ENCODE measurements at places on chromosomes 6 and 20. TPM values are rescaled to one million over a fixed set of nuclear protein-coding genes. Genes with fewer than 3 reads are reported as not detected.

Gene SCAF8
- 63.4 TPM for total RNA-seq

Gene PPP1R3G
- 1.7 TPM for total RNA-seq

Gene ASIP
- 3.0 TPM for total RNA-seq

Gene CD93
- total RNA-seq: 81.0 TPM

Gene KAT14
- total RNA-seq: 14.4 TPM

Gene ID1
- 373 TPM for total RNA-seq

Gene PRRT1
- 6.1 TPM for total RNA-seq

Gene IL22RA2
- not detected for total RNA-seq

Gene GPR6
- not detected for total RNA-seq

Gene ANGPT4
- 0.27 TPM for total RNA-seq

Gene CASS4
- total RNA-seq: 2.4 TPM

Gene FOXA2
- not detected for total RNA-seq

Gene SPAG4
- total RNA-seq: 4.5 TPM

Gene GMPR
- 11.9 TPM for total RNA-seq

Gene SLC35D3
- total RNA-seq: not detected

Gene ARMH2
- total RNA-seq: not detected

Gene LY86
- total RNA-seq: 4.1 TPM

Gene TGM3
- not detected for total RNA-seq

Gene SLC17A1
- total RNA-seq: not detected

Gene OR10C1
- total RNA-seq: not detected

Gene ELOVL4
- 1.2 TPM for total RNA-seq

Gene NKAIN4
- 3.0 TPM for total RNA-seq

Gene LPIN3
- total RNA-seq: 12.9 TPM

Gene UST
- 33.1 TPM for total RNA-seq

Gene TFAP2B
- not detected for total RNA-seq

Gene FLRT3
- 29.3 TPM for total RNA-seq

Gene SEL1L2
- not detected for total RNA-seq

Gene PTK7
- total RNA-seq: 11.0 TPM

Gene CCR6
- total RNA-seq: not detected

Gene ADGRB3
- 8.5 TPM for total RNA-seq

Gene EEF1A2
- total RNA-seq: 0.45 TPM

Gene DEF6
- 11.6 TPM for total RNA-seq

Gene MEP1A
- total RNA-seq: not detected

Gene CTCFL
- 0.27 TPM for total RNA-seq

Gene BPIFA3
- total RNA-seq: not detected

Gene RNF144B
- 19.0 TPM for total RNA-seq

Gene SLC22A1
- 1.1 TPM for total RNA-seq

Gene SLC12A5
- 3.9 TPM for total RNA-seq
